ENCODE measurements at places on chromosomes 13 and 19.

DNA sequence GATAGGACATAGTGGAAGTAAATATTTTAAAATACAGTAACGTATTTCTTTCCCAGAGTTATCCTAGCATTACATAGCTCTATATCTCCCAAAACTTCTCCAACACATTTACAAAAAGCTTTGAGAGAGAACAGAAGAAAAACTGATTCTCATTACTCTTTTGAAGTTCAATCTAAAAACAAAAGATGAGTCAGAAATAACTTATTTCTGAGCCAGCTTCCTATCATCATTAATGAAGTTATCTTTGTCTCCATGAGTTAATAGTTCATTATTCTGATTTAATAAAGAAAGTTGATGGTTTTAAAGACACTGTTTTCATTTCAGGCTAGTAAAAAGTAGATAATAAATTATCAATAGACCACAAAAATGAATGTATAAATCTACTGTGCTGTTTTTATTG is 446.7 kb upstream of the SPRY2 start:
- DNase-seq, result no peak

- DNase-seq, result no peak
Measured at GRCh38 chr13:95113601-95114000, 187.7 kb downstream of the ABCC4 start.

GRCh38 chr19:8575467-8575997 is 1.7 kb downstream of the MYO1F start:
- no peak for DNase-seq

DNA sequence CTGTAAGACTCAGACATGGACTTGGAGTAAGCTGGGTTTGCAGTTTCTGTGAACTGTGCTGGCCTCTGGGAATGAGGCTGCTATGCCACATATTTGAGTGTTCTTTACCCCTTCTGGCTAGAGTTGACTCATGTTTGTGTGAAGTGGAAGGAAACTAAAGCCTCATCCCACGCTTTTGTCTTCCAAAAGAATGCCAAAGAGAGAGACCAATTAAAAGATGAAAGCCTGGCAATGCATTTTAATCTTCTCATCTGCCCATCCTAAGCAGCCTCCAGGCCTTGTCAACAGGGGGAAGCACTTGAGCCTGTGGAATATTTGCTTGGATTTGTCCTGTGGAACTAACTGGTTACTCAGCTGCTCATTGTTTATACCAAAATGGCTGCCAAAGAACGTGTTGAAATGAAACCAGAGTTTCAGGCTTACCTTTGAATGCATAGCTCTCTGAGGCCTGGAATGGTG is 49.1 kb downstream of the LMO7 start:
- peak; percentile 64 for DNase-seq

DNA sequence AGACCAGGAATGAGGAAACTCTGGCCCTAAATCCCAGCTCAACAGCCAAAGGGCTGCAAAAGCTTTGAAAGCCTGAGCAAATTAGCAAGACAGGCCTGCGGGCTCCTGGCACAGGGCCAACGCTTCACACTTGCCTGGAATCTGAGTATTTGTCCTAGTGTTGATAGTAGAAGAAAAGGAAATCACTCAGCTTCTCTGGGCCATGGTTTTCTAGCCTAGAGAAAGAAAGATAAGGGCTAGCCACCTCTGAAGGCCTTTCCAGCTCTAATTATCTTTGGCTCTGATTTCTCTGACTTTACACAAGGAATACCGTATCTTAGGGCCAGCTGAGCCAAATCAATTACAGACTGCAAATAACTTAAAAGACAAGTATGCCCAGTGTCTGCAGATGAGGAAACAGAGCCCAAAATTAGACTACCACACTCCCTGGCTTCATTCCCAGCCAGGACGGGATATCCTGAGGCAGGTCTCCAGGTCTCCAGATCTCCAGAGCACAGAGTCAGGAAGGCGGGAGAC is 69.6 kb downstream of the STK24 start:
- DNase-seq, result no peak

DNA sequence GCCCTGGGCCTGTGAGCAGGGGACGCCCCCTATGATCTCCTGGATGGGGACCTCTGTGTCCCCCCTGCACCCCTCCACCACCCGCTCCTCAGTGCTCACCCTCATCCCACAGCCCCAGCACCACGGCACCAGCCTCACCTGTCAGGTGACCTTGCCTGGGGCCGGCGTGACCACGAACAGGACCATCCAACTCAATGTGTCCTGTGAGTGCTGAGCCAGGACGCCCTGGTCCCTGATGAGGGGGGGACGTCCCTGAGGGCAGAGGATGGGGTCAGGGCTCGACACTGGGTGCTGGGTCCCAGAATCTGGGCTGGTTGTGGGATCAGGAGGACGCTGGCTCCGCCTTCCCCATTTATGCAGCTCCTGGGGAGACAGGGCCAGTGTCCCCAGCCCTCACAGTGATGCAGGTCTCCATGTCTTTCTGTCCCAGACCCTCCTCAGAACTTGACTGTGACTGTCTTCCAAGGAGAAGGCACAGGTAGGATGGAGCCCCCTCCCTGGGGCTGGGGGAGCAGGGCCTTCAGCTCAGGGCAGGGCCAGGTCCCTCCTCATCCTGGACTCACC is 2.5 kb downstream of the SIGLEC7 start:
- no peak for DNase-seq

DNA sequence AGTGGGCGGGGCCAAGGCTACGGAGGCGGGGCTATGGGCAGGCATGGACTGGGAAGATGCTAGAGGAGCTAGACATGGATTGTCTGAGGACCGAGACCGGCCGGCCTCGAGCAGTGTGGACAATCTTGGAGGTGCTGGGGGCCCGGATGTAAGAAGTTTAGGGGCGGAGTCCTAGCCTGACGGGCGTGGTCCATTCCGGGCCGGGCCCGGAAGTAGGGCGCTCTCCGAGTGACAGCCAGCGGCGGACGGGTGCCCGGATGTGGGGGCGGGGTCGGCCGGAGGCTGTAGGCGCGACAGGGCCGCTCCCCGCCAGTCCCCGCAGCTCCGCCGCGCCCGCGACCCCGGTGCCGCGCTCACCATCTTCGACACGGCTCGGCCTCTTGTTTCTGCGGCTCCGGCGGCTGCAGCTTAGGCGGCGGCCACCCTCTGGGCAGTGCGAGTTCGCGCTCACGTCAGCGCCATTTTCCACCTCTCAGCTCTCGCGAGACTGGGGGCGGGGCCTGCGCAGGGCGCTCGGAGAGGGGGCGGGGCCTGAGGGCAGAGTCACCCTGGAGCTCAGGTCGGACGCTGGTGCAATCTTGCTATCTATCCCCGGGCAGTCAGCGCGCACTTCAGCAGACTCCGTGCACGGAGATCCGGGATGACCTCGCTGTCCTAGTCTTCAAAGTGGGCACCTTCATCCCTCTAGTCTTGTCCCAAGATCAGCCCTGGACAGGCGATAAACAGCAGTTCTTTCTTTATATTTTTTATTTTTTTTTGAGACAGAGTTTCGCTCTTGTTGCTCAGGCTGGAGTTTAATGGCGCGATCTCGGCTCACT is at the start of gene ZNF414:
TSS of gene ZNF414 (minus strand) at position 481 of the 818 bp plus-strand sequence. CDS start at position 360, 121 bp downstream.
- DNase-seq, result peak; percentile 92

GRCh38 chr19:17751103-17751911 is at the start of gene FCHO1:
Gene FCHO1, plus strand, starts transcription at chr19:17751477. Its CDS starts 3,688 bp downstream, at chr19:17755165.
- DNase-seq, result no peak

DNA sequence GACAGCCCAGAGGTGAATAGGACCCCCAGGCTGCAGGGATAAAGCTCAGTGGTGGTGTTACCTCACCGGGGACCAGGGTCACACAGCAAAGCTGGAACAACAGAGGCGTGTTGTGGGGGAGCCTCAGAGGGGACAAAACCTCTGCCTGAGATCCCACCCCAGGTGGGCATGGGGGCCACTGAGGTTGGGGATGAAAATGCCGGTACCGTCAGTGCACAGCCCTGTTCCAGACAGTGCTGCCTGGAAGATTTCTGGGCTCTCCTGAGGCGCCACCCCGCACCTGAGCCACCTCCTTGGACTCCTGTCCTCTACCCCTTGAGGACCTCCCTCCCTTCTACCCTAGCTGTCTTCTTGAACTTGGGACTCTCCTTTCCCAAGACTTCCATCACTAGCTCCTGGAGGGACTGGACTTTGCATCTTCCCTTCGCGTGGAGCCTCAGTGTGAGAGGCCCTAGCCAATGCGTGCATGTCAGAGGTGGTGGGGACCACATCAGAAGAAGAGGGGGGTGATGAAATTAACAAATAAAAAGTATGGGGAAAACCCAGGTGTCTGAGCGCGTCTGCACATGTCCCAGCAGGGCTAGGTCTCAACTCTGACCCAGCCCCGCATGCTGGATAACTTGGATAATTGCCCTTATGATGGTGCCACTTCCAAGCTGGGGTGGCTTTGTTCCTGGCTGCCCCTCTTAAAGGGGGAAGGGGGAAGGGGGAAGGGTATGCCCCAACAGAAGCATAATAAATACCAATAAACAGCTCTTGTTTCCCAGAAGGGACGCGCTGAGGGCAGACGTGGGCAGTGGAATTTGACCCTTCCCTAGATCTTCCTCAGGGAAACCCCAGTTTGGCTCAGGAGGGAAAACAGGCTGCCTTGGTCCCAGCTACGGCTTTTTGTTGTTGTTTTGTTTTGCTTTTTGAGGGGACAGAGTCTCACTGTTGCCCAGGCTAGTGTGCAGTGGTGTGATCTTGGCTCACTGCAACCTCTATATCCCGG is 11.6 kb downstream of the CNFN start:
- DNase-seq, result no peak

GRCh38 chr19:16134510-16134909 is 9.0 kb upstream of the HSH2D start:
- no peak for DNase-seq

DNA sequence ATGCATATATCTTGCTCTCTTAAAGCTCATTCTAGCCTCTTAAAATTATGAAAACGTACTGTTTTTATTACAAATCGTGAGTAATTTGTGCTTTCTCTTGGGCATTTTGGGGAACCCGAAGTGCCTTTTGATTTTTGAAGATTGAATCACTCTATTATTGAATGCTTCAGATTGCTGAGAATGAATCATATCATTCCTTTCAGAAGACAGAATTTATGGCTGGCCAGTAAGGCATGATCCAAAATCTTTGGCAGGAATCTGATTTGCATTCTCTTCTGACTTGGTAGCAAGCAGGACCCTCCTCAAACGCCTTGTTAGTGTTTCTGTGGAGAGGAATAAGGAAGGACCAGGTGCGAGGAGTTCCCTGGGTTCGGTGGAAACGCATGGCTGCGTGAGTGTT is 49.5 kb downstream of the STARD13 start:
- no peak for DNase-seq

DNA sequence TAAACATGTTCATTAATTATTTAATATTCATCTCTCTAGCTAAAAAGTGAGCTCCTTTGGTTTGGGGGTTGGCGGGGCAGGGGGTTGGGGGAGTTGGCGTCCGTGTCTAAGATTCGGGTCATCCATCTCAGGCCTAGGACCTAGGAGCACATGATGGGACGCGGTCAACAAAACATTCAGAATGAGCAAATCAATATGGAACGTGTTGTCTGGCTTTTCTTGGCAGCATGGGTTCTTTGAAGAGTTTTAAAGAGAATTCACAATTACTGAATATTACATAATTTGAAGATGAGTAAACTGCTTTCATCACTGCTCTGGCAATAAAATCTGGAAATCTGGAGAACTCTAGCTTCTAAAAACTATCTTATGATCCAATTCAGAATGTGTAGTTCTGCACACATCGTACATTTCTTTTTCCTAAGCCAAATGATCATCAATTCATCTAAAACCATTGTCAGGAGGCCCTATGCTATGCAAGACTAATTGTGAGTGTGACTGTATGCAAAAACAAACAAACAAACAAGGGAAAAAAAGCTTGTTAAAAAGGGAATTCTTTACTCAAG is 5.4 kb upstream of the ARGLU1 start:
- no peak for DNase-seq

DNA sequence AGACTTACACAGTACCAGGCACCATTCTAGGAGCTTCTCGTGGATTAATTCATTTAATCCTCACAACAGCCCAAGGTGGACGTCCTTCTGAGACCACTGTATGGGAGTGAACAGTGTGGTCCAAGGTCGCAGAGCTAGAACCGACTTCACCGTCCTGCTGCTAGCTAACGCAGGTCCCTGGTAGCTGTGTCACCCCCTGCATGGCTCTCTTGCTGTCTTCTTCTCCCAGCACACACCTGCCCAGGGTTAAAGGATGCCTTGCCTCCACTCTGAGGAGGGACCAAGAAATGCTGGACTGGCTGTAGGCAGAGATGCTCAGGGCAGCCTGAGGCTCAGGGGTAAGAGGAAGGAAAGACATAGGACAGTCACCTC is 3.0 kb downstream of the AKT2 start:
- no peak for DNase-seq

DNA sequence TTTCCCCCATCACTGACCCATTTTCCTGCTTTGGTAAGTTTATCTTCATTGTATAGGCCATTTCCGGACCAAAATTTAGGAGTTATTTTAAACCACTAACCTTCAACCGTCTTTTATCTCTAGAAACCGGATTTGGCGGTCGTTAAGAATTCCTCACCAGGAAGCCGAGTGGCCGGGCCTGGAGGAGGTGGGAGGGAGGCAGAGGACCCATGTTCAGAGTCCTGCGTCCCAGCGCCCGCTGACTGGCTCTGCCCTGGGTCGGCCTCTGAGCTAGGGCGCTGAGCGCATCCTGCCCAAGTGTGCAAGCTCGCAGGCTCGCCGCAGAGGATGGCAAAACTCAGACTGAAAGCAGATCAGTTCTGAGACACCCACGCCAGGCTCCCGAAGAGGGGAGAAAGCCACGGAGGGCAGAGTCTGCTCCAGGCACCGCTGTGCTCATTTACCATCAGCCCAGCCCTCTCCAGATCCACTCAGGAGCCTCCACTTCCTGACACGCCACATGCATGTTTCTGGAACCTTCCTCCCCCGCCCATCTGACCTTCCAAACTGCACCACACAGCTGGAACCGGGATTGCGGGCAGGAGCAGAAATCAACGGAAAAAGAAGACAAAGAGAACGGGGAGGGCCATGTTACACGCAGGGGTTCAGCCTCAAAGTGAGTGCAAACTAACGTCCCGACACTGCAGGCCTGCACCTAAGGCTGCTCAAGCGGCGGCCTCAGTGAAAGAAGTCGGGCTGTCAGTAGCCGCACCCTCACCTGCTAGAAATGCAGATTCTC is 8.3 kb downstream of the COL4A1 start:
- no peak for DNase-seq

DNA sequence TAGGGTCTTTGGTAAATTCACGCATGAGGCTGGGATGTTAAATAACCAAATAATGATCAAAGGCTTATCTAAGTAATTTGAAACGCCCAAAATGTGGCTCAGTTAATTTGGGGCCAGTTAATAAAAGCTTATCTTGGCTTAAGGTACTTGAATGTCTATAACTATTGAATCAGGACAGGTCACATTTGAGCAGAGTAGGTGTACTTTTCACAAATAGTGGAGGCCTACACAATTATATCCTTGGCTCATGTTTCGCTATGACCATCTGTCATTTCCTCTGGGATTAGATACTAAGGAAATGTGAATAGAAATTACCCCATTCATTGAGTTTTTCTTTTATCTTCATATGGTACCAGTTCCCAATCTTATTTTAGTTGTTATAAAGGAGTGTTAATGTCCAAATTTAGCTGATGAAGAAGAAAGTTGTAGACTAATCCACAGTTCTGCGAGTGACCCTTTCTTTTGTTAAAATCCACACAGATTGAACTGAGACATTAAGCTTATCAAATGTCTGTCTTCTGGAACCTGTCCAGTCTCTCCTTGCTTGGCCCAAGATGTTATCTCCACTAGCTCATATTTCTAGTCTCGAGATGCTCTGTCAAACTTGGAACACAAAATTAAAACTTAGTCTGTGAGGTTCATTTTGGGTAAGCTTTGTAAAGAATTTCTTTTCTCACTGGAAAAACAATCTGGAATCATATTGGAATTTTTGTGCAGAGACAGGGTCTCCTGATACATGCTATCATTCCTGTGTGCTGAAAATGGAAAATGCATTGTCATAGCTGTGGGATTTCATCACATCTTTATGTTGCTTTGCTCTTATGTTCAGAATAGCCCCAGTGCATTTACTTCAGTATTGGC is 31.0 kb downstream of the SLAIN1 start:
- no peak for DNase-seq

All from HFF-Myc (cell line).